ENCODE measurements at places on chromosomes 4 and X.

DNA sequence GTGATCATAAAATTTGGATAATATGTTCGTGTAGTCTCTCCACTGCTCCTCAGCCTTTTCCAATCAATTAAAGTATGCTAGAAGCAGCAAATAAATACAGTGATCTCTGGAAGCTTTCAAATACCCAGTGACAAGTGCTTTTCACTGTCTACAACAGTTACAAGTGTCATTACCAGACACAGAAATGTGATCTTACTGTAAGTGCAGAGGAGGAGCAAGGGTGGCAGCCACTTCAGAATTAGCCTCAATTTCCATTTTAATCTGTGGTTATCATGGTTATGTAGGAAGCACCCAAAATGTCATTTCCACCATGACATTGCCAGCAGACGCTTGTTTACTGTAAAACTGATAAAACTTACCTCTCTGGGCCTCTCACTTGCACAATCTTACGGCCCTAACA, 133.9 kb upstream of the ADAMTS3 start:
- no peak for DNase-seq

DNA sequence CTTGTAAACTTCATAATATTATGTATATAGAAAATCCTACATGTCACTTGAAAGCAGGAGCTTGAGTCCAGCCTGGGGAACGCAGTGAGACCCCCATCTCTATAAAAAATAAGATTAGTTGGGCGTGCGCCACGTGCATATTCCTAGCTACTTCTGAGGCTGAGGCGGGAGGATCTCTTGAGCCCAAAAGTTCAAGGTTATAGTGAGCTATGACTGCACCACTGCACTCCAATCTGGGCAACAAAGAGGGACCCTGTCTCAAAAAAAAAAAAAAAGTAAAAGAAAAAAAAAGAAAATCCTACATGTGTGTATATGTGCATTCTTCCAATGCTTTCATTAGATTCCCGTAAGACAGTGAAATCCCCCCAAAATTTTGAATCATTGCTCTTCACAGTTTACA, 1.7 kb downstream of the SEC31A start:
- no peak for DNase-seq

GRCh38 chr4:37981425-37981824, 21.2 kb downstream of the PTTG2 start:
- DNase-seq = no peak

GRCh38 chrX:73877687-73878086, 314.7 kb downstream of the CHIC1 start:
- no peak for DNase-seq

- DNase-seq = no peak
These were observed 1.5 kb downstream of the SMIM14 start for GRCh38 chr4:39637221-39637585.

DNA sequence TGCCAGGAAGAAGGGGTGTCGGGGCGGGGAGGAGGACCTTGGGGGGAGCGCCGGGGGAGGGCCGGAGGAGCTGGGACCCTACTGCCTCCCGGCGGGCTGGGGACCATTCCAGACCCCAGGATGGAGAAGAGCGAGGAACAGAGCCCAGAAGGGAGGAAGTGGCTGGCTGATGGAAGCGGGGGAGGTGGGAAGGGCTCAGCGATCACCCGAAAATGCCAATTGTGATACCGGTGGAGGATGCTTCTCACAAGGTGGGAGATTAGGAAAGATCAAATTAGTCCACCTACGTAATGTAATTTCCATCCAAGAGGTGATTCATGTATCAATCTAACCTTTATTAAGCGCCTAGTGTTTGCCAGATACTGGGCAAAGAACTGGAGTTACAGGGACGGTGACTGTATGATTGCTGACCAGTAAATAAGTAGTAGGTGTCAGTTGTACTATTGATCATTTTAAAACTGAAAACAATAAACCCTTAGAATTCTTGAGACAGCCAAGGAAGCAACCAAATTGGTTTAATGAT, 452 bp upstream of the RAI2 start:
- no peak for DNase-seq

DNA sequence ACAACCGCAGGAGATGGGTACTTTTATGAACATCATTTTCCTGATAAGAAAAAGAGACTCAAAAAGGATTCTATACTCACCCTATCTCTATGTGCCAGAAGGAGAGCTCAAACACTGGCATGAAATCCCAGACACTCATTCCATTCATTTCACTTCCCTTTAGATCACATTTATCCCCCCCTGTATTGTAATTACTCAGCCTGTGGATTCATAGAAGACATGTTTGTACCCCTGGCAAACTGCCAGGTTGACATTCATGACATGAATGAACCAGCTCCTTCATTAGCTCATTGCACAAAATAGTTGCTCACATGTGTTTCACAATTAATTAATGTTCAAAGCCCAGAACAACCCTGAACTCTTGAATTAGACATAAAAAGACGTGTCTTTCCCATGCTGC, 4.9 kb downstream of the SMR3A start:
- DNase-seq = no peak

GRCh38 chrX:132373610-132374009, 115.2 kb downstream of the MBNL3 start:
- DNase-seq = no peak

DNA sequence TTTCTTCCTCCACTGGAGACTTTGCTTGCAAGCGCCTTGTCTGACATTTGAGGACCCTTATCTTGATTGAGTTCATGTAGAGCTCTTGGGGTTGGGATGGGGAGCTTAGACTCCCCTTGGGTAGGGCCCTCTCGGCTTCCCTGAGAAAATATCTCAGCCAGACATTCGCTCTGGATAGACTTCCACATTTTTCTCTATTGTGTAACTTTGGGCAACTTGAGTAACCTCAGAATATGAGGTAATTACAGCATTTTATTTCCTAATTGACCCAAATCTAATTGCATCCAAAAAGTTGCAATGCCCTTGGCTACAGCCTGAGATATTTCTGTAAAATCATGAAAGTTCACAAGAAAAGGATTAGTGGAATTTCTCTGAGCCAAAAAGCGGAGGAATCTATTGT, 102.8 kb upstream of the MXRA5 start:
- no peak for DNase-seq

DNA sequence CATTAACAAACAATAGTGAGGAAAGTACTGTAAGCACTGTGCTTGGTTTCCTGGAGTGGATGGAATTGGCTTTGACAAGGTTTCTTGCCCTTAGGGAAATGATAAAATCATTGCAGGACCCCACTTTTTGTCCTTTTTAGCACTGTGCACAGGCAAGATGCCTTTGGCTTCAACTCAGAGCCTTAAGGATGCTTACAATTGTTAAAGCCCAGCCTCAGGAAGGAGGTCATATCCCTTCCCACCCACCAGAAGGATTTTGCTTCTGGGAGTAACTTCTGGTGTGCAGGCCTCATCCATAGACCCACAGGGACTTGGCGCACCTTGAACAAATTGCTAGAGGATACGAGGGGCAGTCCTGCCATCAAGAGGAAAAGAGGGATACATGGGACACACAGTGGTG, 44.5 kb downstream of the STARD8 start:
- DNase-seq = no peak

- DNase-seq = no peak
These were observed 37.8 kb downstream of the SEPTIN6 start for GRCh38 chrX:119655125-119655524.
